ENCODE measurements at places on chromosomes 3 and 15. TPM values are rescaled to one million over a fixed set of nuclear protein-coding genes. Genes with fewer than 3 reads are reported as not detected.

GRCh38 chr3:48765376-48765775, 48.4 kb upstream of the IP6K2 start:
- H3K36me3 ChIP-seq: peaks cover 52% of the 10 kb centered on the region
- no peaks in the 10 kb centered on the region for H3K4me1 ChIP-seq
- H3K4me3 ChIP-seq: no peak overlapping the region
- H3K27ac ChIP-seq: no peak overlapping the region

- no peak for DNase-seq
- no peak overlapping the region for H3K27ac ChIP-seq
- no peaks in the 10 kb centered on the region for H3K36me3 ChIP-seq
- H3K27me3 ChIP-seq: no peaks in the 10 kb centered on the region
Observed at GRCh38 chr15:52486003-52486996, 42.4 kb downstream of the MYO5A start.

DNA sequence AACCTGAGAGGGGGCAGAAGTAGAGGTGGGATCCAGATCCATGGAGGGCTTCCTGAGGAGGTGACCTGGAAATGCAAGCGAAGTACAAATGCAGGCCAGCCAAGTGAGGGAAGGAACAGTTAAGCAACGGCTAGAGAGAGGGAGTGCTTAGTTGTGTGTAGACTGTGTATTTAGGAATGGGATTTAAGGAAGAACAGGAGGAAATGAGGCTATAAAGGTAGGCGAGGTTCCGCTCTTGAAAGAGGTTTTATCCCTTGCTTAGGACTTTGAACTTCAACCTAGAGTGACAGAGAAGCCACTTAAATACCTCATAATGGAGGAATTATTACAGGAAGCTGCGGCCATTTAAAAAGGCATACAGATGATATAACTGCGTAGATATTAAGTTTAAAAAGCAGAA, 295.1 kb downstream of the THSD4 start:
- DNase-seq: no peak
- H3K4me3 ChIP-seq: no peak overlapping the region
- peaks cover 20% of the 10 kb centered on the region for H3K4me1 ChIP-seq

- H3K27ac ChIP-seq: no peak overlapping the region
- no peak overlapping the region for H3K4me3 ChIP-seq
- no peaks in the 10 kb centered on the region for H3K4me1 ChIP-seq
- H3K27me3 ChIP-seq: peaks cover 41% of the 10 kb centered on the region
- DNase-seq: no peak
- no peaks in the 10 kb centered on the region for H3K36me3 ChIP-seq
Observed at GRCh38 chr15:88794001-88794400, 9.2 kb upstream of the ACAN start.

DNA sequence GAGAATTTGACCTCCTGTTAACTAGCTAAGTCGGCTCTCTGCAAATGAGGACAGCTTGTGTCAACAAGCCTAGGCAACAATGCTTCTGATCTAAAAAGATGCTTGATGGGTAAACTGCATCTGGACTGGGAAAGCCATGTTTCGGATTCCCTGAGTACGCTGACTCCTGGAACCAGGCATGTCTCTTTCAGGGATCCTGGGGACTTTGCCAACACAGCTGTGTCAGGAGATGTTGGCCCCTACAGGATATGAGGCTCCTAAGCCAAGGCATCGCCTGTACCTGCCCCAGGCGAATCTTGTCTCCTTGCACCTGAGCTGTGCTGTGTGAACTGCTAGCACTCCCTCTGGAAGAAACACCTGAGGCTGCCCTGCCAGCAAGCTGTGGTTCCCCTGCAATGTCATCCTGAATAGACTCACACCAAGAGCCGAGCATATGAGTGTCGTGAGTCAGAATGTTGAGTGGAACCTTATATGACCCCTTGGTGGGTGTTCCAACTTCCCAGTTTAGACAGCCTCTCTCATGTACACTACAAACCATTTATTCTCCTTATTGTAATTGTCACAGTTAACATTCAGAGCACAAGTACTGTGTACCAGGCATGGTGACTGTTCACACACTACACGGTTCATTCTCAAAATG, 17.0 kb downstream of the EOGT start:
- H3K27ac ChIP-seq: no peak overlapping the region
- H3K36me3 ChIP-seq: peaks cover 73% of the 10 kb centered on the region
- H3K27me3 ChIP-seq: no peaks in the 10 kb centered on the region
- DNase-seq: no peak

- H3K4me3 ChIP-seq: no peak overlapping the region
- H3K27me3 ChIP-seq: no peaks in the 10 kb centered on the region
- H3K4me1 ChIP-seq: peaks cover 41% of the 10 kb centered on the region
- no peaks in the 10 kb centered on the region for H3K36me3 ChIP-seq
- peak overlapping the region; percentile 37 for H3K27ac ChIP-seq
- no peak for DNase-seq
Observed at GRCh38 chr15:42608110-42608531, 32.7 kb downstream of the STARD9 start.

The TM4SF4 gene
- 0.49 TPM for total RNA-seq

DNA sequence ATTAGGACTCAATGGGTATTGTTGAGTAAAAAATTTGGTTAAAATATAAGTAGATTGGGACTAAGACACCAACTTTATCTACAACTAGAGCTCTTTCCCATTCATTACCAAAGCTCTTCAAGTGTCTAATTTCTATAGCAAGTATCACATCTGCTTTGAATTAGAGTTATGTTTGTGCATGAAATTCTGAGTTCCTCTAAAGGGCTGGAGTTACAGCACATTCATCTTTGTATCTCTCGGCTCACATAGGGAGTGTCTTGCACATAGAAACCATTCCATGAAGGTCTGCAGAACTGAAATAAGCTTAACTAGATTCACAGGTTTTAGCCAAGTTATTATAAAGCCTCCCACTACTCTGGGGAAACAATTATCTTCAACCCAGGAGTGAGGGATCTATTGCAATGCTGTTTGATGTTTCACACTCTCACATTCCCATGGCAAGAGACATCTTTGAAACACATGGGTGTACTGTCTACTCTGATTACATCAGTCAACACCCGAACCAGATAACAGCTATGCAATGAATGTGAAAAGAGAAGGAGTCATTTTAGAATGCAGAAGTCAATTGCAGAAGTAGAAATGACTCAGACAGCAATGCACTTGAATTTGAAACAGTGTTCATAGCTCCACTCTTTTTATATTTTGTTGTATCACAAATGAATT, 93.1 kb upstream of the KBTBD8 start:
- no peak overlapping the region for H3K4me3 ChIP-seq
- H3K4me1 ChIP-seq: no peaks in the 10 kb centered on the region
- H3K27ac ChIP-seq: no peak overlapping the region
- no peaks in the 10 kb centered on the region for H3K36me3 ChIP-seq
- H3K27me3 ChIP-seq: no peaks in the 10 kb centered on the region
- no peak for DNase-seq

DNA sequence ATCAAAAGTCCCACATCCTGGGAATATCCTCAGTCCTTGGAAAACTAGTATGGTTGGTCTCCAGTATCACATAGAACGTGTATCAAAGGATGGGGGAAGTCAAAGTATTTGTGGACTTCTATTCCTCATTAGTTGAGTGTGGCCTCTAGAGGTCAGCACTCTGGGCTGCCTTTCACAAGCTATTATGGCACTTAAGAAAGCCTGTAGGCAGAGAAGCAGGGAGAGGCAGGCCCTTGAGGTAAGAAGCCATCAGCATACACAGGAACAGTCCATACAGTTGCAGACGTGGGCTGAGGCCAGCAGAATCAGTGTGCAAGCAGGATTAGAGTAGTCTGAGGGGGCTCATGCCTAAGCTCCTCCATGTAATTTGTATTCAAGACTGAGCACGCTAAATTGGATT, 341.7 kb downstream of the CLSTN2 start:
- no peaks in the 10 kb centered on the region for H3K36me3 ChIP-seq
- no peaks in the 10 kb centered on the region for H3K27me3 ChIP-seq
- no peak overlapping the region for H3K27ac ChIP-seq
- no peaks in the 10 kb centered on the region for H3K4me1 ChIP-seq
- H3K4me3 ChIP-seq: no peak overlapping the region

The MEGF11 gene
- total RNA-seq: 3.0 TPM

DNA sequence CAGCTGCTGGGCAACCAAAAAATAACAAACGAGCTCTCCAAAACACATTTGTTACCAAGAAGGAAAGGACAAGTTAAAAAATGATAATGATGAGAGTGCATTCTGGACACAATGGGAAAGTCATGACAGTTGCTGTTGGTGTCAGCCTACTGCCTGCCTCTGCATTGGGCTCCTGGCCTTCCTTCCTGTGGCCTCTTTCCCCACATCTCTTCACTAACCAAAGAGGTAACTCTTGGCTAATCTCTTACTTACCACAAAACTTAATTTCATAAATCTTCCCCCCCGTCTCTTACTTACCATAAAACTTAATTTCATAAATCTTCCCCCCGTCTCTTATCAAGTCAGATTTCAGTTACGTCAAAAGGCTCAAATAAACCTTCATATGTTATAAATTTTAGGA, 58.6 kb downstream of the AGTR1 start:
- no peak overlapping the region for H3K4me3 ChIP-seq
- H3K36me3 ChIP-seq: no peaks in the 10 kb centered on the region
- no peak for DNase-seq
- no peaks in the 10 kb centered on the region for H3K27me3 ChIP-seq
- no peak overlapping the region for H3K27ac ChIP-seq

The ACTC1 gene
- total RNA-seq: 3.4 TPM

- DNase-seq: no peak
- no peaks in the 10 kb centered on the region for H3K36me3 ChIP-seq
- H3K4me1 ChIP-seq: peaks cover 5% of the 10 kb centered on the region
- peak overlapping the region; percentile 33 for H3K27ac ChIP-seq
- no peak overlapping the region for H3K4me3 ChIP-seq
- no peaks in the 10 kb centered on the region for H3K27me3 ChIP-seq
Observed at GRCh38 chr3:31968927-31969418, 12.1 kb downstream of the OSBPL10 start.

The ATOSA gene
- 42.5 TPM for total RNA-seq

The HYKK gene
- 4.1 TPM for total RNA-seq

- no peak for DNase-seq
- no peak overlapping the region for H3K4me3 ChIP-seq
- H3K27ac ChIP-seq: no peak overlapping the region
- H3K27me3 ChIP-seq: no peaks in the 10 kb centered on the region
Observed at GRCh38 chr15:54550954-54551353, 572.7 kb downstream of the UNC13C start.

The SAMMSON gene
- not detected for total RNA-seq

- no peak for DNase-seq
- H3K27ac ChIP-seq: no peak overlapping the region
- H3K4me3 ChIP-seq: no peak overlapping the region
- H3K4me1 ChIP-seq: no peaks in the 10 kb centered on the region
- H3K27me3 ChIP-seq: no peaks in the 10 kb centered on the region
Observed at GRCh38 chr3:4062621-4063020, 240.5 kb upstream of the SETMAR start.

GRCh38 chr3:46734773-46735172, 17.1 kb upstream of the PRSS50 start:
- no peak for DNase-seq
- H3K27me3 ChIP-seq: no peaks in the 10 kb centered on the region
- no peak overlapping the region for H3K4me3 ChIP-seq
- no peaks in the 10 kb centered on the region for H3K4me1 ChIP-seq

The PROK2 gene
- 4.1 TPM for total RNA-seq

DNA sequence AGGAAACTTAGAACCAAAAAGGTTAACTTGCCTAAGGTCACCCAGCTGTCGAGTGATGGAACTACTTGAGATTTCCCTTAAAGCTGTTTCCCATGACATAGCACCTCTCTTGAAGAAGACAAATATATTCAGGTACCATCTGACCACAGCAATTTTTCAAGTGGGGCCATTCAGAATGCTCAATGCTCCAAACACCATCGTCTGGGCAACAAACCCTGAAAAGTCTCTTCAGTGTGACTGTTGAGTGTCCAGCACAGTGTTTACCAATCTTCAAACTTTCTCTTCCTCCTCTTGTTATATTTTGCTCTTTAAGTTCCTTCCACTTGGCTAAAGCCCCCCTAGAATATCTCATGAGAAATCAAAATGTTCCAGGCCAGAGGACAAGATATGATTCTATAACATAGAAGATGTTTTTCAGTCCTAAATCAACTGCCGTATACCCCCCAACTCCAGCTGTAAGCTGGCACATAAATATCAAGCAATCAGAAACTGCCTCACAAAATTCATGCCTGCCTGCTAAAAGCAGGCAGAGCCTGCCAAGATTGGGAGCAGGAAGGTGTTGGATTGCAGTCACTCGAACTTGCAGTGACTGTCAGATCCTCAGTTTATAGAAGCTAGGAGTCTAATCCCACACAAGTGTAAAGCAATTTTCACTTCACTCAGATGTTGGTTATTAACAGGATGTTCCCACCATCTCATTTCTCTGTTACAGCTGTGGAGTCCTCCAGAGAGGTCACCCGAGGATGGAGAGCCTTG, 230.5 kb upstream of the MRPL3 start:
- H3K4me3 ChIP-seq: no peak overlapping the region
- no peaks in the 10 kb centered on the region for H3K27me3 ChIP-seq
- DNase-seq: no peak
- no peak overlapping the region for H3K27ac ChIP-seq

DNA sequence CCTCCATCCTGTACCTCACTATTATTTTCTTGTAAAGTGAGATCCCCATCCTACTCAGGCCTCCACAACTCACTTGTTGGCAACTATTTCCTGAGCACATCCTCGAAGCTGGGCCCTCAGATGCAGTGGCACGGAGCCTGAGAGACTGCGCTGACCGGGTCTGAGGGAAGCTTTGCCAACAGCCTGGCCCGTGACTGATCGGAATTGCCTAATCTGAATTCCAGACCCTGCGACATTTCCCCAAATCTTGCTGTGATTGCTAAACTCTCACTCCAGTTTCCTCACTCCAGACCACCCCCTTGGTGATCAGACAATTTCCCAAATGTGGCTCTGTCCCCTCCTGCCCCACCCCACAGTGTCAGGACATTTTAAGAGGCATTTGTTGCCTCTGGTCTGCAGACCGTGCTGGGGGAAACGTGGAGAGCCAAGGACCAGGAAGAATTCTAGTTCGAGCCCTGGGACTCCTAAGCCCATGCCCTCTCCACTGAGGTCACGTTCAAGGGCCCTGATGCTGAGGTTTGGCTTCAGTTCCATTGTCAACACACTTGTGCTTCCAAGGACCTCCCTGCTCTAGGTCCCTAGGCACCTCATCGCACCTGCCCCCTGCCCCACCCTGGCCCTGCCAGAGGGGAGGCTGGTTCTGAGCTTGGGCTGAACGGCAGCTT, 22.8 kb downstream of the KLHL25 start:
- no peak overlapping the region for H3K4me3 ChIP-seq
- peak overlapping the region; percentile 84 for H3K27ac ChIP-seq
- H3K4me1 ChIP-seq: peaks cover 18% of the 10 kb centered on the region
- no peaks in the 10 kb centered on the region for H3K27me3 ChIP-seq
- H3K36me3 ChIP-seq: no peaks in the 10 kb centered on the region

The KBTBD13 gene
- total RNA-seq: not detected
